ENCODE measurements at places on chromosomes 6 and 20.

DNA sequence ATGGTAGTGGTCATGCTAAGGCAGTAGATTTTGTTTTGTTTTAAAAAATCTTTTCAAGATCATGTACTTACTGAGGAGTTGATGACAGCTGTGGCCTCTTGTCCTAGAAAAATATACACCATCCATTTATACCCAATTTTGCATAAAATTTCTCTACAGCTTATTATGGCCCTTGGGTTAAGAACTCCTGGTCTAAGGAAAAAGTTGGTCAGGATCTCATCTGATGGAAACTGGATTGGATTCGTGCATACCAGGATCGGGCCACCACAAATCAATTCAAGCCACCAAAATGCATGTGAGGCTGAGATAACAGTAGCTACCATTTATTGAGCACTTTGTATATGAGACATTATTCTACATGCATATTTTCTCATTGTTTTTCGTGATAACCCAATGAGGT is 244.4 kb downstream of the ZFAND3 start:
- DNase-seq: no peak

GRCh38 chr20:8721098-8721497 is 347.8 kb upstream of the PLCB4 start:
- no peak for DNase-seq

DNA sequence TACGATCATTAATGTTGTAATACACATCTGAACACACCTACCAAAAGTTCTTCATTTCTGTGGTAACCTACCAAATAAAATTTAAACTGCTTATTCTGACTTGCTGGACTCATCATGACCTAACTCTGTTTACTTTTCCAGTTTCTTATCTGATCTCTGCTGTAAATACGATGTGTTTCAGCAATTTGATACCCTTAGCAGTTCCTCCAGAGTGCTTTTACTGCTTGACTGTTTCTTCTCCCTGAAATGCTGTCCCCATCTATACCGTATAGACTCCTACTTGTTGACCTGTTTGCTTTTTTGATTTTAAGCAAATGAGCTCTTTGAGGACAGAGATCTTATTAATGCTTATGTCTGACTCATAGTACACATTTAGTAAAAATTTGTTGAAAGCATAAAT is 119.5 kb downstream of the SCAF8 start:
- DNase-seq: no peak

- peak; percentile 37 for DNase-seq
Measured at GRCh38 chr20:60254901-60255411, 296.7 kb downstream of the CDH26 start.

GRCh38 chr6:119676961-119677360 is 327.4 kb upstream of the MAN1A1 start:
- peak; percentile 8 for DNase-seq

DNA sequence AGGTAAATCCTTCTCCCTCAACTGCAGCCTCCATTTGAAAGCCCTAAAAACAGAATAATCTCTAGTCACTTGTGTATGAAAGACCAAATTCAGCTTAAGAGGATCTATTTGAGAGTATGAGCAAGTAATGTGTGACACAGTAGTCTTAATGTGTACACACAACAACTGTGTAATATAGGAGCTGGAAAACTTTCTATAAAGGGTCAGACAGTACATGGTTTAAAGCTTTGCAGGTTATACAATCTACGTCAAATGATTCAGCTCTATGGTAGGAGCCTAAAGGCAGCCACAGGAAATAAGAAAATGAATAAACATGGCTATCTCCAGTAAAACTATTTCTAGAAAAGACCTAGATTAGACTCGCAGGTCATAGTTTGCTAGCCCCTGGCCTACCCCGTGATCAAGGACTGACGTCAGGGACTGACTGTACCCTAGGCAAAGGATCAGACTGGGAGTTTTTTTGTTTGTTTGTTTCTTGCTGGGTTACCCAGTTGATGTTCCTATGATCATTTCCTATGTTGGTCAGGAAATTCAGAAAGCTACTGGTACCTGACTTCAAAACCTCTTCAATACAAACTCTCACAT is 39.7 kb downstream of the BTBD9 start:
- DNase-seq: no peak

GRCh38 chr6:16810411-16810810 is 49.2 kb upstream of the ATXN1 start:
- no peak for DNase-seq

- no peak for DNase-seq
Measured at GRCh38 chr6:134046054-134046453, 6.4 kb downstream of the SLC2A12 start.

- no peak for DNase-seq
Measured at GRCh38 chr6:97947841-97948240, 664.8 kb upstream of the MMS22L start.

DNA sequence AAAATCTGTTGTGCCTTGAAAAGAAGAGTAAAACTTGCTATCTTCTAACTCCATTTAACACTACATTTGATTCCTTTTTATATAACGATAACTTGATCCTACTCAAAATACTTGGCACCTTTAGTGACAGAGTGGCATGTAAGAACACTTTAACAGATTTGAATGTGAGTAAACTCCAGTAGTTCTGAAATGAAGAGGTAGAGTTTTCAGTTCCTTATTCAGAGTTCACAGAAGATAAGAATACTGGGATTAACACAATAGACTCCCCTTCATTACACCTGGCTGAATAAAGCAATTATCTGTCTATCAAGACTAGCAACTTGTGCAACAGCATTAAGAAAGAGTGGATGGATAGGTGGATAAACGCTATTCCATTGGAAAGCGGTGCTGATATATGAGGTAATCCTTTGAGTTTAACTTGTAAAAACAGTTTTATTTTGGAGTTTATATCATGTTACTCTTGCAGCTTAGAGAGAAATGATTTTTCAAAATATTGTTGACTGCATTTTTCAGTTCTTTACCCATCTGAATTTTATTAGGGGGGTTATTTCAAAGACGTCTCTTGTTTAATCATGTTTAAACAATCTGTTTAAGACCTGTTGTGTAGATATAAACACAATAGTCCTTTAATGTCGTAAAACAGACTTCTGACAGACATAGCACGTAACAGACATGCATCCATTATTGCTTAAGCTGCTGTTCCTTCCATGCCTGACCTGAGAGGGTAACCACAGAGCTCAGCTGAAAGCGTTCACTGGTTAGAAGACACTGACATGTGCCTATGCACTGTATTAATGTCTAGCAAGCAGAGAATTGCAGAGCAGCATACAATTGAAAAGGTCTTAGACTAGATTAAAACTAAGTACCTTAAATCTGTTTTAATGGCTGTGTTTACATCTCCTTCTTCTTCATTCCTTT is 102.4 kb upstream of the SUPT3H start:
- no peak for DNase-seq
